ENCODE measurements at places on chromosomes 2 and 18.

DNA sequence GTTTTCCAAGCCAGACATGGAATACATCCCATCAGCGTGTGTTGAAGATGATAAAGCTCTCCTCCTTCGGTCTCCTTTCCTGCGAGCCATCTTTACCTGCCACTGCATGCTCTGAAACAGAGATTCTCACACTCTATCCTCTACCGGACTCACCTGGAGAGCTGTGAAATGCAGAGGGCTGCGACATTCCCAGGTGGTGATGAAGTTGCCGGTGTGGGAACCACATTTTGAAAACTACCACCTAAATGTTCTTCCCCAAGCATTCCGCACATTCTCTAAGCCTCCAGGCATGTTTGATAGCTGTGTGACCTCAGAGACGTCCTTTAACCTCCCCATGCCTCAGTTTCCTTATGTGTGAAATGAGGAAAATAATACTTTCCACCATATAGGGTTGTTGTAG is 226.2 kb upstream of the RAB6C start:
- no peak for DNase-seq

DNA sequence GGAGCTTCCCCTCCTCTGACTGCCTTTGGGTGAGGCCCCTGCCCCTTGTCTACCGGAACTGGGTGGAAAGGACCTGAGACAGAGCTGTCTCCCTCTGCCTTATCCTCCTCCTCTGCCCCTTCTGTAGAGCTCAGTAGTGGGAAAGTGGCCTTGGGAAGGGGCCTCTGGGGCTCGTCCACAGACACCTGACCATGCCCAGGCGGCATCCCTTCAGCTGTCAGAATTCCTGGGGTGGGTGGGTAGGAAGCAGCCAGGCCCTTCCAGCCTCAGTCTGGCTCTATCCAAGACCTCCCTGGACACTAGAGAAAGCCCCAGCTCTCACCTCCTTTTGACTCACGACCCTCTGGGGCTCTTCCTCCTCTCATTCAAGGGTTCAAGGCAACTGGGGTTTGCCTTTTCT is 35.6 kb downstream of the B3GNT2 start:
- DNase-seq, result no peak

GRCh38 chr18:12092398-12093229 is 1.0 kb upstream of the ANKRD62 start:
- DNase-seq, result no peak

GRCh38 chr2:106703161-106703560 is 182.8 kb downstream of the ST6GAL2 start:
- DNase-seq, result no peak

GRCh38 chr2:75459565-75460310 is 101.0 kb downstream of the EVA1A start:
- no peak for DNase-seq

GRCh38 chr18:57837917-57838548 is 34.9 kb upstream of the ATP8B1 start:
- no peak for DNase-seq

DNA sequence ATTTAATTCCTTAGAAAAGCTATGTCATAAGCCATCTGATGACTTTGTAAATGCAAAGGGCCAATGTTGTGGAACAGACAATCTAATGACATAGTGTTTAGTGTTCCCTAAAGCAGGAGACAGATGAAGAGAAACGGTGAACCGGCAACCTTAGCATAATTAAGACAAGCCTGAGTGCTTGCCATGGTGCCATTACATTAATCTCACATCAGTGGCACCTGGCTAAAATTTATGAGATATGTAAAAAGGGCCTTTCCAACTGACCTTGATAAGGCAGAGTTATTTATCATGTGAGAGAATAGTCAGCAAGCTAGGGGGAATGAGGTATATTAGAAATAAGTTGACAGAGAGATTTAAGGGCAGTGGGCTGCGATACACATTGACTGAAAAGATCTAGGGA is 261.8 kb downstream of the ERBB4 start:
- no peak for DNase-seq

- DNase-seq, result no peak
Measured at GRCh38 chr18:59690186-59690982, 6.8 kb downstream of the CCBE1 start.

DNA sequence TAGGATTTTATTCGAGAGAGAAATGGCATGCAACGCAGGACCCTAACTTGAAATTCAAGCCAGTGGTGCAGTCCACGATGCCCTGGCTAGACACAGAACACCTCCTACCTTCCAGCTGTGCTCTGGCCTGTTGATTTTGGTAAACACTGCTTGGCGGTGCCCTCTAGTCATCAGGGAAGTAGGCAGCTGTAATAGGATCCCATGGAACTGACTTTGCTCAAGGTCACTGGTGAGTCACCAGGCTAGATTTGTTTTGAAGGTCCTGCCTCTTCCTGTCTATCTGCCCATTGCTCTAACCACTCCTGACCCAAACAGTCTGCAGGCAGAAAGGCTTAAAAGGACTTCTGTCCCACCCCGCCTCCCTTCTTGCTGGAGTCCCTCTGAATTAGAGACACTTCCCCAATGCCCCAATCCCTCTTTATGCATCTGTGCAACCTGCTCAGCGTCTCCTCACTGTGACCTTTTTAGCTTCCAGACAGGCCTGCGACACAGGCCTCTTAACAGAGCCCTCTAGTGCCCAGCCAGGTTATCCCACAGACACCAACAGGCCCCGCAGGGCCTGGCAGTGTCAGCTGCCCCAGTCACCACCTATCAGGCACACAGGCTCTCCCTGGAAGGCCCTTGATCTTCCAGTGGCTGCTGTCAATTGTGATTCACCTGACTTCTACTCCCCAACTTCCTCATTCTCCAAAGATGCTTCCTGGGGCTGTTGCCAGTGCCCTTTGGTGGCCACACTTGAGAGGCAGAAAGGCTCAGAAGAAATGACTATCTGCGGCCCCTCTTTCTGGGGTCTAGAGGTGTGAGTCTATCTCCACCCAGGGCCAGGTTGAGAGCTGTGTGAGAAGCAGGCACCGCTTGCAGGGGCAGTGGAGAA is 5.2 kb downstream of the TMEM127 start:
- no peak for DNase-seq

DNA sequence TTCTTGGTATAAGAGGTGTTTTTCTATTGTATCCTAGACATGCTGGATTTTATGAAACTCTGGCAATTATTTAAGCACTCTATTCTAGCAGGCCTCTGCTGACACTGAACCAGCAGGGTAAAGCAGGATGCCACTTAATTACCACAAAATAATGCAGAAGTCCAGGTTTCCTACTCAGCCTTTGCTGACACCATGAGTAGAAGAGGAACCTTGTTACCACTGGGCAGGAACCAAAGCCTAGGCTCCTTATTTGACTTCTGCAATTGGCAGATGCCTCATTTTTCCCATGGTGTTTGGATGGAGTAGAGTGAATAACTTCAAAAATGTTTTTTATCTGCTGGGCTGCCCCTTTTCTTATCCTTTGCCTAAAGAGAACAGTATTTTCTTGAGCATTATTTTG is 60.8 kb downstream of the THNSL2 start:
- no peak for DNase-seq

DNA sequence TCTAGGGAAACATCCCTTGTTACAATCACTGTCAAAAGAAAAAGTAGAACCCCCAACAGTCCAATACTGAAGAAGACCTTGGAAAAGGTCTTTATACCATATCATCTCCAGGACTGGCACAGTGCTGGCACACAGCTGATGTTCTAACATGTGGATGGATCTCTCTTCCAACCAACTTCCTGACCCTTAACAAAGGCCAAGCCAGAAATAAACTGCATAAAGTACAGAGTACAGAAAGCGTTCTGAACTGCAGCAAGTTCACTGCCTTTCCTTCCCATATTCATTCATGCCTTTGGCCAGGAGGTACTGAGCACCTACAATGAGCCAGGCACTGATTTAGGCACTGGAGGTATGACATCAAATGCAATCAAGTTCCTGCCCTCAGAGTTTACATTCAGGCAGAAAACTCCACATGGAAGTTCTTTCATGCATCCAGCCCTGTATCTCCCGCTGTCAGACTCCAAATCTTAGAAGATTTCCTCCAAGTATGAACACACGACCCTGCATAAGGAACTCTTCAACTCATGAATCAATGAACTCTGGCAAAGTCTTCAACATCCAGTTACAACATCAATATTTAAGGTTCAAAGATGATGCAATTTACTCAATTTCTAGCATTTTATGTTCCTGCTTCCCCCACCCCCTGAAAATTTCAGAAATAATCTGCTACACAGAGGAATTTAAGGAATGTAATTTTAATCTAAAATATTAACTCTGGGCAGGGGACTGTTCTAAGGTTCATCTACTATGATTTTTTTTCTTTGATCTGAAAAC is 33.8 kb downstream of the ACVR1 start:
- no peak for DNase-seq

- no peak for DNase-seq
Measured at GRCh38 chr18:37222999-37223378, 342.6 kb downstream of the CELF4 start.

DNA sequence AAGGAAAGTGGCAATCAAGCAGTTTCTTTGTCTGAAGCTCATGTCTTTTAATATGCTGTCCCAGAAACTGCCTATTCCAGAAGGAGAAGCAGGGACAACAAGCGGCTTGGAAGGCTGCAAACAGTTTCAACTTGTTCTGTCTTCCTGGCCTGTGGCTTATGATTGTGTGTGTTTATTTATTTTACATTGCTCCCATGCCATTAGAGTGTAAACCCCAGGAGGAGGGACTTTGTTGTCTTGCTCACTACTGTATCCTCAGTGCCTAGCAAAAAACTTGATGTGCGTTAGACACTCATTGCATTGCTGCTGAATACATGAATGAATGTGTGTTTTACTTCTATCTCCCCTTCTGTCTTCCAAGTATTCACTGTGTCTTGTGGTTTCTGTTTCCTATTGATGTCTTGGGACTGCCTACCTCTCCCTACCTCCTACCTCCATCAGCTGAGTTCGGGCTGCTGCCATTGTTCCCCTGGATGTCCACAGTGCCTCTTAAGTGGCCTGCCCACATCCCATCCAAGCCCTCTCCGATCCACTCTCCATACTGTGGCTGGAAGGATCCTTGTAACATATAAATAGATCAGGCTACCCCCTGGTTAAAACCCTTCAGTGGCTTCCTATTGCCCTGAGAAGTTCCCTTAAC is 261.4 kb downstream of the DYSF start:
- no peak for DNase-seq

DNA sequence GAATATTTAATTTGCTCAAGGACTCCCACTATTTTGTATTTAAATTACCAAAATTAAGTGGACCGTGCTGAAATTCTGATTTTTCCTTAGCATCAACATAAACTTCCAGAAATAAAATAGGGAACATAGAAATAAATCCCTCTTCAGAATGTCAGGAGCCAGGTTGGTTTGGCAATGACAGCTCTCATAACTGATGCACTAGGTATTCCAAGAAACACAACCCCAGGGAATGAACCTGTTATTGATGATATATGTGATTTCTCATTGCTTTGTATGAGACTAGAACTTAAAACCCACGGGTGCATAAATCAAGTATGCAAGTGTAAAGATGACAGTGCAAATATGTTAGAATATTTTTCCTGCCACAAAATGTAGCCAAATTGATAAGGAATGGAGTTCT is 12.8 kb downstream of the SLC5A7 start:
- DNase-seq, result no peak

DNA sequence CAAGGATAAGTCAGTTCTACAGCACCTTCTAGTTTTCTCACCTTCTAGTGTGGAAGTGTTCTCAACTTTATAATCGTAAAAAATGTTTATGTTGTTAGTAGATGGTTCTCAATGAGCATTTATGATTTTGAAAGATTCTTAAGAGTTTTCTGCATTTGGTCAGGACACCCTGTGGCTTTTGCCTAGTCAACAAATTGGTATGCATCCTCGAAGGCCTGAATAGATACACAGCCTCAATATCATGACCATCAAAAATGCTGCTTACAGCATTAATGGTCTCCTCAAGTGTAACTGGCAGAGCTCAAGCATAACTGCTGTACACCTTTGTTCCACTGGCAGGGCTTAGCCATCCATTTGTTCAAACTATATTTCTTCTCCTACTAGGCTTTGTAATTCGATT is 96.7 kb downstream of the CRACDL start:
- no peak for DNase-seq

GRCh38 chr2:232444409-232445148 is 11.4 kb upstream of the ALPI start:
- peak; percentile 38 for DNase-seq

GRCh38 chr2:62281663-62282062 is 85.7 kb downstream of the B3GNT2 start:
- DNase-seq, result no peak

DNA sequence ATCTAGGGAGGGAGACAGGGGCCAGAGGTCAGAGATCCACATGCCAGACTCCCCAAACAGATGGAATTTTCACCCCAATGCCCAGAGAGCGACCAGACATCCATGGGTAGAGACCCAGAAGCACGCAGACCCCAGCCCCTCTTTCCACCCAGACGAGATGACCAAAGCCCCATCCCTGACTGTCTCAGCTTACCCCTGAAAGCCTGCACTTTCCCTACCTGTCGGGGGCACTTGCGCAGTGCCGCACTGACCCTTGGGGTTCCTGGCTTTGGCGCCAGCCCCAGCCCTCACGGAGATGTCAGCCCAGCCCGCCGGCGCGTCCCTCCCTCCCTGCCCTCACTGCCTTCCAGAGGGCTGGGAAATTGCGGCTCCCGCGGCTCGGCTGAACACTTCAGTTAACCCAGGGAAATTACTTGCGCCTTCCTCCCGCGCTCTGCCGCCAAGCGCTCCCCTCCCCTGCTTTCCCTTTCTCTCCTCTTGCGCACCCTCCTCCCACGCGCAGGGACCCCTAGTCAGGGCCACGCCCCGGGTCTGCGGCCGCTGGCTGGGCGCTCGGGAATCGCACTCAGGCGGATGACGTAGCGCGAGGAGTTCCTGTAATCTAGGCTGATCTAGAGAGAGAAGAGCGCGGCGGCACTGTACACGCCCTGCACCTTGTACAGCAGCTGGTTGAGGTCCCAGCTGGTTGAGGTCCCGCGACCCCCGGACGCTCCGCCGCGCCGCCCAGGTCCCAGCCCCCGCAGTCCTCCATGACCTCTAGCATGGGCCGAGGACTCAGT is 12.0 kb downstream of the ALPG start:
- no peak for DNase-seq

- no peak for DNase-seq
Measured at GRCh38 chr2:127261804-127262406, 32.0 kb downstream of the ERCC3 start.

GRCh38 chr2:48414196-48414595 is 115.8 kb upstream of the STON1 start:
- no peak for DNase-seq

DNA sequence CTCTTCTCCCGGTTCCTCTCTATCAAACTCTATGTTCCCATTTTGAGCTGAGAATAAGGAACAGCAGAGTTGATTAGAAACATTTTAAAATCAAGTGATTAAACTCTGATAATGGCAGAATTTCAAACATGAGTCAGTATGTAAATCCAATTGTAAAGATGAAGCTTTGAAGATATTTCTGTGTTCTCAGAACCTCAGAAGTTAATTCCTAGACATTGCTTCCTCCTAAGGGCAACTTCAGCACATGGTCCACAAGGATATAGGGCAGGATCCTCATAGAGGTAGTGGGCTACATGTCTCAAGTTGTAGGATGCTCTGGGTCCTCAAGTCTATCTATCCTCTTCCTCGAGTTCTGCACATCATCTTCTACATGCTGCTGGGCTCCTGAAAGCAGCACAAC is 46.3 kb downstream of the QPCT start:
- no peak for DNase-seq

All from activated effector memory CD4-positive, alpha-beta T cell treated with Interleukin-2 at 50 U/mL for 16 hours (primary cell).